ENCODE measurements at places on chromosomes 1 and 21.

- DNase-seq = no peak
Measured at GRCh38 chr1:87108814-87109411, 194.5 kb downstream of the HS2ST1 start.

DNA sequence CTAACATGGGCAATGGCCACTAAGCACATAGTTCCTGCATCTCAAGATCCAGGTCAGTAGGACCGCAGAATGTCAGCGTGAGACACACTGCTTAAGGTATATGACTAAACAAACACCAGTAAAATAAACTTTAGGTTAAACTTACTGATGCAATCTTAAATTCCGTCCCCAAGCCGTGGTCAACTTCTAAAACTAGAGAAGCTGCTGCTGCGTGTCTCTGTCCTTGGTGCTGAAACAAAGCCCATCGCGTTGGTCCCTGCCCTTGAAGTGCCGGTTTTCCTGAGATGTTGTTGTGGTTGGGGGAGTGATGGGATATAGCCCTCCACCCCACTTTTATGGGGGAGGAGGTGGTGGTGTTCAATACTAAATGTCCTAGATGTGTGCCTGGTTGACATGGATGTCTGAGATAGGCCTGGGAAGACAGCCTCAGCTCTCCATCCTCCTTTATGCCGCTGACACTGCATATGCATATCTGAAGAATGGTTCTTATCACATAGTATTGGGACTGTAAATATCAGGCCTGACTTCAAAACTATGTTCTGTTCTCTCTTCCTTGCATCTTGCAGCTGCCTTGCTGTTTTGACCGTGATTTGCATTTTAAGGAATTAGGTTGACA is 72.0 kb upstream of the KCNA3 start:
- DNase-seq = peak; percentile 8

DNA sequence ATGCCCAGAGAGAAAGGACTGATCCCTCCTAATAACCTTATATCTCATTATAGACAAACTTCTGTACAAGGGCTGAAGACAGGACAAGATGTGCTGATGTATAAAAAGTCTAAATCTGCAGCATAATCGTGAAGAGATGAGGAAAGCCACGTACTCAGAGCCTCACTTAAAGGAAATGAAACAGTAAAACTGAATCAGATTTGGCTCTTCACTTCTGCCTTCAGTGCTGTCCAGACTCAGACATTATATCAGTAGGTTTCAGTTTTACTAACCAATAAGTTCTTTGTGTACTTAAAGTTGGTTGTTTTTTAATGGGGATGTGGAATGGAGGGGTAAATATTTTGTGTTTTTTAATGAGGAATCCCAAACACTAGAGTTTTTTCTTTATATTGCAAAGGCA is 45.3 kb upstream of the RGS1 start:
- no peak for DNase-seq

DNA sequence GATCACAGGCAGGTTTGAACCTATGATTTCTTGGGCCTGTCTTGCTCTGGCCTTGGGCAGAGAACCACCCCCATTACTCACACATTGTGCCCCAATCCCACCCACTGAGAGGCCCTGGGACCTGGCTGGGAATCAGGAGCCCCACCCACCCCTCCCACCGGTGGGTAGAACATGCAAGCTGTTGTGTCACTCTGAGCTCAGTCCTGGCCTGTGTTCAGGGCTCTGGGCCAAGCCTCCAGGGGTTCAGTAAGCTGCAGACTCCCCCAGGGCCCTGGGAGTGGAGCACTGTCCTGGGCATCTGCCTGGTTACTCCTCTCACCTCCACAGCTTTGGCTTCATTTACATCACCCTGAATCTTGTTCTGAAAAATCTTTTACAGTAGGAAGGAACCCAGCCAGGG is 270.5 kb downstream of the RRAGC start:
- DNase-seq = no peak

DNA sequence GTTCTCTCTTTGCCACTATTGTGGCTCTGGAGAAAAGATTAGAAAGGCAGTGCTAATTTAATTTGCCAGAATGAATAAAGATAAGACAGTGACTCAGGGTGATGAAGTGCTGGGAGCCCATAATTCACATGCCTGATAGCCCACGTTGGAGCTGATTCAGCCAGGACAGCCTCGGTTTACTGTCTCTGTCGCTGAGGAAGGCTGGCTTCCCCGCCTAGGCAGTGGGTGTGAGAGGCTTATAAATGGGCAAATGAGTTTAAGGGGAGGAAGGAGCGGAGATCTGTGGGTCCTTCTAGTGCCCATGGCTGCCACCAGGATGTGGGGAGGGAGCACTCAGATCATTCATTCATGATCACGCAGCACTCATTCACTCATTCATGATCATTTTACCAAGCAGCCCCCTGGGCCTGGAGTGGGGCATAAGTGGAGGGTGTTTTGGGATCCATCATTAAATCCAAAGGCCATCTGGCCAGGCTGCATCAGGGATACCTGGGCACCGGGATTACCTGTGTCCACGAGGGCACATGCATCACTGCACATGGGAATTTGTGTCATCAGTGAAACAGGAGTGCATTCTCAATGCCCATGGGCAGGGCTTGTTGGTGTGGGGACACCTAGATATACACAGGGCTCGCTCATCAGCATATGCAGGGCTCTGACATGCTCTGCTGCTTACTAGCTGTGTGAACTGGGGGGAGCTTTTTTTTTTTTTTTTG is 315.4 kb downstream of the MATN1 start:
- DNase-seq = no peak

- no peak for DNase-seq
Measured at GRCh38 chr1:181095260-181095659, 6.8 kb downstream of the IER5 start.

DNA sequence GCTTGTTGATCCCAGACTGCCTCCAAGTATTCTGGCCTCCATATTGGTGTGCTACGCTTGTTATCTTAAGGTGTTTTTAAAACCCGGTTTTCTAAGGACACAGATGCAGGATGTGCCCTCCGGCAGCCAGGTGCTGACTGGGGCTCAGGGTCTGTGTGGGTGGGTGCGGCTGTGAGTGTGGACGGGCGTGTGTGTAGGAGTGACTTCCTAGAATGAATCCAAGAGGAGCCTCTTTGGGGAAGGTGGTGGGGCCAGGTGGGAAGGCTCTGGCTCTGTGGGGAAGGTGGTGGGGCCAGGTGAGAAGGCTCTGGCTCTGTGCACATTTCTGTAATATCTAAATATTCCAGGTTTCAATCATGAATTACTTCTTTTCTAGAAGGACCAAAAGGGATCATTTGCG is 12.8 kb upstream of the TSPEAR start:
- DNase-seq = no peak

GRCh38 chr1:153447498-153448170 is 12.8 kb downstream of the S100A7 start:
- peak; percentile 4 for DNase-seq

DNA sequence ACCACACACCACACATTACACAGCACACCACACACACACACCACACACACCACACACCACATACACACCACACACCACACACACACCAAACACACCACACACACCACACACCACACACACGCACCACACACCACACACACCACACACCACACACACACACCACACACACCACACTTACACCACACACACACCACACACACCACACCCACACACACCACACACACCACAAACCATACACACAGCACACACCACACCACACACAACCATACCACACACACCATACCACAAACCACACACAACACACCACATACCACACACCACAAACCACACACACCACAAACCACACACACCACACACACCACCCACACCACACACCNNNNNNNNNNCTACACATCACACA is 40.9 kb upstream of the SIK1 start:
- DNase-seq = no peak

DNA sequence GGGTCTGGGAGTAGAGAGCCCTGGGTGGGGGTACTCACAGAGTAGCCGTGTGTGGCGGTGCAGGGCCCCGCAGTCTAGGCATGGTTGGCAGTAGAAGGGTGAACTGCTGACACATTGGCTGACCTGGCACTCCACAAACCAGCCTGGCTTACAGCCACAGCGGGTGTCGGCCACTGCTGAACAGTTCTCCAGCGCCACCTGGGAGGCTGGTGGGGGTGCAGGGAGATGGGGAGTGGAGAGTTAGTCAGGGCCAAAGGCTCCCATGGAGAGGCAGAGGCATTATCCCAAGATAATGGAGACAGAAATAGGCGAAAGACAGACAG is 1.5 kb downstream of the TNFRSF25 start:
- DNase-seq = no peak

GRCh38 chr1:119084798-119085197 is 55.7 kb downstream of the WARS2 start:
- no peak for DNase-seq

All from HS-27A (cell line).